ENCODE measurements at places on chromosomes 5 and 9. TPM values are rescaled to one million over a fixed set of nuclear protein-coding genes. Genes with fewer than 3 reads are reported as not detected.

The OR1Q1 gene
- total RNA-seq = not detected

The IFNA21 gene
- not detected for total RNA-seq

The IFNK gene
- not detected for total RNA-seq

The RAPGEF1 gene
- 32.0 TPM for total RNA-seq

The HTR1A gene
- total RNA-seq = not detected

The TXN gene
- 65.3 TPM for total RNA-seq

The NR5A1 gene
- not detected for total RNA-seq

The SLC25A2 gene
- total RNA-seq = not detected

The FBXO10 gene
- 11.4 TPM for total RNA-seq

The ECM2 gene
- total RNA-seq = 15.9 TPM

The C9 gene
- total RNA-seq = not detected

The VLDLR gene
- 9.0 TPM for total RNA-seq

The SLC9A3 gene
- 23.2 TPM for total RNA-seq

The PSD2 gene
- total RNA-seq = 0.30 TPM

The OSMR gene
- total RNA-seq = 97.5 TPM

The RASGEF1C gene
- 9.3 TPM for total RNA-seq

The SPEF2 gene
- total RNA-seq = 33.5 TPM

The FOXD4 gene
- total RNA-seq = not detected

The FGF10 gene
- total RNA-seq = 13.8 TPM

The FOXE1 gene
- total RNA-seq = not detected

The TRPM6 gene
- 2.9 TPM for total RNA-seq

The TMEM252 gene
- not detected for total RNA-seq

The CTSV gene
- not detected for total RNA-seq

The ZCCHC9 gene
- total RNA-seq = 18.2 TPM

The TAF1L gene
- total RNA-seq = 0.21 TPM

The PGM5 gene
- total RNA-seq = 43.1 TPM

The MEIKIN gene
- total RNA-seq = not detected

The ANXA2R gene
- 9.0 TPM for total RNA-seq
